ENCODE measurements at places on chromosomes 3 and 15.

GRCh38 chr3:3141939-3142338, 15.2 kb downstream of the TRNT1 start:
- H3K27me3 ChIP-seq, result peaks cover 2% of the 10 kb centered on the region
- no peaks in the 10 kb centered on the region for H3K4me1 ChIP-seq
- no peaks in the 10 kb centered on the region for H3K36me3 ChIP-seq

DNA sequence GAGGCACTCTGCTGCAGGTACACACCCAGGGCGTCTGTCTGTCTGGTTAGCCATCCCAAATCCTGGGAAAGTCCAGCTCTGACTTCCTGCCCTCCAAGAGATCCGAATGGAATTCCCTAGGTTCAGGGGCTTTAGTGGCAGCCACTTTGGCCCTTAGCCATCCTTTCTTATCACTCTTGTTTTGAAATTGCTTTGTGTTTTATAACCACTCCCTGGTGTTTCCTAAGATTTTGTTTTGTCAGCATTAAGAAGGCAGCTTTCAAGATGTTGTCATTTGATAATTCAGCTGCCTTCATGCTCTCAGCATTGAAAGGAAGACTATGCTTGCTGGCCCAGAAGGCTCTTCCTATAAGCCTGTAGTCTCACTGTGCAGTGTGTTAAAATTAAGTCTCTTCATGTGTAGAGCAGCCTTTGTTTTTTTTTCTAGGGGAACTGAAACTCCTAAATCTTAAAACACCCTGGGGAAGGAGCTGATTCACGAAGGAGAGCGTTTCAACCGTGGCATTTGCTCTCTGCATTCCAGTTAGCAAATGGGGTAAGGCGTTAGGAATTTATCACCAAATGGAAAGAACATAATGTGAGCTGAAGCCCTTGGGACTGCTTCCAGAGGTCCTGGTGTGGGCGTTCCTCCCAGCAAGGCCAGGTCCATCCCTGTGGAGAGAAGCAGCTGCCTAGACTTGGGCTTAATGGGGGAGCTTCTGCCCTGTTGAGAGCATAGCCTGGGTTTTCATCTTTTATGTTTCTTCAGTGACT, 14.2 kb upstream of the CLEC3B start:
- H3K4me3 ChIP-seq, result no peak overlapping the region
- peaks cover 24% of the 10 kb centered on the region for H3K4me1 ChIP-seq
- H3K36me3 ChIP-seq, result no peaks in the 10 kb centered on the region
- H3K27ac ChIP-seq, result peak overlapping the region; percentile 2

- no peak for DNase-seq
- no peaks in the 10 kb centered on the region for H3K4me1 ChIP-seq
- H3K4me3 ChIP-seq, result no peak overlapping the region
- no peaks in the 10 kb centered on the region for H3K27me3 ChIP-seq
- H3K27ac ChIP-seq, result no peak overlapping the region
Observed at GRCh38 chr3:79973482-79973881, 205.7 kb upstream of the ROBO1 start.

GRCh38 chr3:114709102-114709501, 415.3 kb downstream of the TIGIT start:
- H3K4me3 ChIP-seq, result no peak overlapping the region
- H3K36me3 ChIP-seq, result no peaks in the 10 kb centered on the region
- no peak overlapping the region for H3K27ac ChIP-seq
- no peaks in the 10 kb centered on the region for H3K27me3 ChIP-seq

DNA sequence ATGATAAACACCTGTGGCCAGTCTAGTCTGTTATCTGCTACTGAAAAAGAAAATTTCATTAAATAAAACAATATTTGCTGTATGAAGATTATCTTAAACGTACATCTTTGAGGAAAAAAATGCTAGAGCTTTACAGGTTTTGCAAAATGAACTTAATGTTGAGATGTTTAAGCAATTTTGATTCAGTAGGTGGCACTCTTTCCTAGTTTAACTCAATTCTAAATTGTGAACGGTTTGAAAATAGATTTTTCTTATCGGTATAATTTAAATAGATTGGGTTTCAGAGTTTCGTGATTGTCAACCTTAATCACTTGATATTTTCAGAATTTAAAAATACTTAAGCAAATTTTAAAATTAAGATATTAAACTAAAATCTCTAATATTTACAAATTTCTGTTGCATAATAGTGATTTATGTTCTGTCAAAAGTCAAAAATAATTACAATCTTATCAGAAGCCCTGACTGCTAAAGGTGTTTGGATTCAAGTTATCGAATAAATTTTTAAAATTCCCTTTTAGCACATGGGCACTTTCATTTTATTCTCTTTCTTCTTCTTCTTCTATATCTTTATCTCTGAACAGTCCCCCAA, 7.0 kb upstream of the RNF111 start:
- DNase-seq, result no peak
- H3K4me3 ChIP-seq, result no peak overlapping the region
- H3K27me3 ChIP-seq, result no peaks in the 10 kb centered on the region
- no peak overlapping the region for H3K27ac ChIP-seq
- H3K36me3 ChIP-seq, result no peaks in the 10 kb centered on the region

GRCh38 chr3:12490547-12490946, 6.3 kb downstream of the TSEN2 start:
- DNase-seq, result no peak
- H3K4me1 ChIP-seq, result no peaks in the 10 kb centered on the region
- no peak overlapping the region for H3K27ac ChIP-seq
- no peak overlapping the region for H3K4me3 ChIP-seq
- no peaks in the 10 kb centered on the region for H3K27me3 ChIP-seq

- peak overlapping the region; percentile 0 for H3K4me3 ChIP-seq
- no peaks in the 10 kb centered on the region for H3K4me1 ChIP-seq
- H3K27me3 ChIP-seq, result no peaks in the 10 kb centered on the region
- no peak for DNase-seq
- H3K27ac ChIP-seq, result no peak overlapping the region
Observed at GRCh38 chr3:150721285-150722130, 17.8 kb upstream of the ERICH6 start.

- no peaks in the 10 kb centered on the region for H3K36me3 ChIP-seq
- no peak for DNase-seq
- H3K27me3 ChIP-seq, result no peaks in the 10 kb centered on the region
- H3K4me3 ChIP-seq, result no peak overlapping the region
Observed at GRCh38 chr3:97089621-97090020, 275.2 kb downstream of the EPHA6 start.

- no peak overlapping the region for H3K27ac ChIP-seq
- H3K4me1 ChIP-seq, result no peaks in the 10 kb centered on the region
- H3K4me3 ChIP-seq, result no peak overlapping the region
- no peaks in the 10 kb centered on the region for H3K36me3 ChIP-seq
- no peaks in the 10 kb centered on the region for H3K27me3 ChIP-seq
Observed at GRCh38 chr3:110614186-110614585, 457.4 kb upstream of the NECTIN3 start.

DNA sequence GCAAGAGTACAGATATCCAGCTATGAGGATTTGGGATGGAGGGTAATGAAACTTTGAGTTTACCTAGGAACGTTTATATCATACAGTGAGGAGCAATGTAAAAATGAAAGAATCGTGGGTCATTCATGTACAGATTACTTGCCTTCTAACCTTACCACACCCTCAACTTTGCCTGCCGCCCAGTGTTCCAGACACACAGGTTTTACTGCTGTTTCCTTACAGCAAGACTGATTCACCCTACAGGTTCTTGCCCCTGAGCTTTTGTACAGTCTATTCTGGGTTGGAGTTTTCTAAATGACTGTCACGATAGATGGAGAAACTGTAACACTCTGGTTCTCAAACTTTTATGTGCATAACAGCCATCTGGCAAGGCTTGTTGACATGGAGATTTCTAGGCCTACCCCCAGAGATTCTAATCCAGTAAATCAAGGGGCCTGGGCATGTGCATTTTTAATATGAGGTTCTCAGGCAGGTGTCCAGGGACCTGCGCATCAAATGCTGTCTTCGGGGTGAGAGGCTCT, 6.6 kb upstream of the TPRG1 start:
- H3K4me1 ChIP-seq, result no peaks in the 10 kb centered on the region
- no peak overlapping the region for H3K27ac ChIP-seq
- no peak overlapping the region for H3K4me3 ChIP-seq
- H3K36me3 ChIP-seq, result no peaks in the 10 kb centered on the region

GRCh38 chr15:31327669-31328427, 1.2 kb downstream of the KLF13 start:
- peak overlapping the region; percentile 97 for H3K27ac ChIP-seq
- no peaks in the 10 kb centered on the region for H3K27me3 ChIP-seq
- peaks cover 15% of the 10 kb centered on the region for H3K4me1 ChIP-seq
- peak; percentile 36 for DNase-seq

DNA sequence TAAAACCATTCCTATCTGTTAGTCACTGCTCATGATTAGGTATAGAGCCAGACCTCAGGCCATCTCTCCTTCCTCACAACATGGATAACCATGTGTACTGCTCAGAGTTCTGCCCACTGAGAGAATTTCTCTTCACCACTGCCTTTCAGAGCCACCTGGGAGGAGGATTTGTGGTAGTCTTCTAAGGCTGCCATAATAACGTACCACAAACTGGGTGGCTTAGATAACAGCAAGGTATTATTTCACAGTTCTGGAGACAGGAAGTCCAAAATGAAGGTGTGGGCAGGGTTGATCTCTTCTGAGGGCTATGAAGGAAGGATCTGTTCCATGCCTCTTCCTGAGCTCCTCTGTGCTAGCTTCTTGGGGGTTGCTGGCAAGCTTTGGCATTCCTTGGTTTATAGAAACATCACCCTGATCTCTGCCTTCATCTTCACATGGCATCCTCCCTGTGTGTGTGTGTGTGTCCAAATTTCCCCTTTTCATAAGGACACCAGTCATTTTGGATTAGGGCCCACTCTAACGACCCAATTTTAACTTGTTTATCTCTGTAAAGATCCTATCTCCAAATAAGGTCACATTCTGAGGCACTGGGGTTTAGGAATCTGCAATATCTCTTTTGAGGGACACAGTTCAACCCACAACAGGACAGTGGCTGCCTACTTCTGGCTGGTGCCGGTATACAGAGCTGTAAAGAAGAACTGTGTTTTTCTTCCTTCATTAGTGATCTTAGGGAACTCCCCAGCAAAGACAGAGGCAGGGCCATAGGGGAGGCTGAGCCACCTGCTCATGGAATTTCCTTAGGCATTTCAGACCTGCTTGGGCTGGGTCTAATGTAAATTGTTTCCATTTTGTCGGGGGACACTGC, 42.1 kb upstream of the NOX5 start:
- H3K36me3 ChIP-seq, result no peaks in the 10 kb centered on the region
- no peak overlapping the region for H3K4me3 ChIP-seq
- no peak for DNase-seq

- no peak for DNase-seq
- H3K27ac ChIP-seq, result no peak overlapping the region
- no peaks in the 10 kb centered on the region for H3K27me3 ChIP-seq
- no peak overlapping the region for H3K4me3 ChIP-seq
Observed at GRCh38 chr3:159795042-159795441, 193.6 kb upstream of the IL12A start.

- H3K27me3 ChIP-seq, result no peaks in the 10 kb centered on the region
- H3K4me3 ChIP-seq, result no peak overlapping the region
- H3K4me1 ChIP-seq, result peaks cover 25% of the 10 kb centered on the region
Observed at GRCh38 chr15:90595763-90596155, 66.0 kb downstream of the CRTC3 start.

GRCh38 chr3:150775001-150775599, 12.1 kb upstream of the SIAH2 start:
- H3K4me3 ChIP-seq, result no peak overlapping the region
- no peak overlapping the region for H3K27ac ChIP-seq
- H3K36me3 ChIP-seq, result no peaks in the 10 kb centered on the region
- no peaks in the 10 kb centered on the region for H3K27me3 ChIP-seq
- peaks cover 6% of the 10 kb centered on the region for H3K4me1 ChIP-seq
- DNase-seq, result no peak

- no peaks in the 10 kb centered on the region for H3K36me3 ChIP-seq
- no peak for DNase-seq
- H3K27me3 ChIP-seq, result no peaks in the 10 kb centered on the region
- no peak overlapping the region for H3K27ac ChIP-seq
Observed at GRCh38 chr15:54540721-54541120, 562.5 kb downstream of the UNC13C start.

GRCh38 chr3:173139420-173139819, 1.6 kb downstream of the SPATA16 start:
- no peak overlapping the region for H3K4me3 ChIP-seq
- no peaks in the 10 kb centered on the region for H3K4me1 ChIP-seq
- H3K27me3 ChIP-seq, result no peaks in the 10 kb centered on the region
- no peaks in the 10 kb centered on the region for H3K36me3 ChIP-seq
- DNase-seq, result no peak
